Stimulated activated CD8-positive, alpha-beta memory T cell treated with anti-CD3 and anti-CD28 coated beads, Interleukin-12 subunit alpha, Interleukin-12 subunit beta, amount 100 ng/mL, for 1 hour (primary cell): ENCODE measurements at places on chromosomes 5 and 9.

GRCh38 chr5:1921711-1922110 is 39.0 kb upstream of the IRX4 start:
- DNase-seq = no peak

- no peak for DNase-seq
Measured at GRCh38 chr5:180216646-180217171, 7.7 kb upstream of the RASGEF1C start.

GRCh38 chr5:178454303-178454702 is 135.9 kb downstream of the COL23A1 start:
- no peak for DNase-seq

DNA sequence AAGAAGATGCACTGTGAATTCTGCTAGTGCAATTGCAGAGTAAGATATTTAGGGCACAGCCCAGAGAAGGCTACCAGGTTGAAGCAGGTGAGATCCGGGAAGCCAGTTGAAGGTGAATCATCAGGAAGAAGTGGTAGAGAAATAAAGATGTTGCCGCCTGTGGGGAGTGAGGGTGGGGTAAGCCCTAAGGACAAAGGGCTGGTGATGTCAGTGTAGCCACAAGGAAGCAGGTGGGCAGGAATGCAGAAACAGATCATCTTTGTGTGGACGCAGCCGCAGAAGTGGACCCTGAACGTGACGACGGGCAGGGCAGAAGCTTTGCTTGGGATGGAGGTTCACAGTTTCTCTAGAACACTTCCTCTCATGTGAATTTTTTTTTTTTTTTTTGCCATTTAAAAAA is 164.2 kb downstream of the ACTL7B start:
- no peak for DNase-seq

DNA sequence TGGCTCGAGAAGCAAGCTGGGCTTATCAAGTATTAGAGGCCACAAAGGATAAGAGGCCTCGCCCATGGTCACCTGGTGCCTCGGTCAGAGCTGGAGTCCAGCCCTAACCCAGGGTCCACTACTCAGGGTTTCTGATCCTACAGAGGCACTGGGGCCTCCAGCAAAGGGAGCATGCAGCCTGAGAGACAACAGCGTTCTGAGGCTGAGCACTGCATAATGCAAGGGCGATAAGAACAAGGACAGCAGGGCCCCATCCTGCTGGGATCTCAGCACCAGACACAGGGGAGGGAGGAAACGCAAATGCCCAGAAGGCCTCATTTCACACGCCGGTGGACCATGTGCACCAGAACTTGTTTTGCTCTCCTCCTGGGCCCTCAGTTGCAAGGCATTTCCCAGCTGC is 63.0 kb downstream of the C5orf15 start:
- DNase-seq = no peak

GRCh38 chr9:97505845-97506244 is 4.4 kb downstream of the TMOD1 start:
- DNase-seq = no peak

GRCh38 chr5:16557477-16557876 is 59.3 kb downstream of the RETREG1 start:
- no peak for DNase-seq

GRCh38 chr9:89433826-89434225 is 64.1 kb downstream of the SEMA4D start:
- DNase-seq = no peak
